SK-N-SH treated with all-trans-retinoic acid at 6 μM for 48 hours (cell line): ENCODE measurements at places on chromosomes 6 and 20.

DNA sequence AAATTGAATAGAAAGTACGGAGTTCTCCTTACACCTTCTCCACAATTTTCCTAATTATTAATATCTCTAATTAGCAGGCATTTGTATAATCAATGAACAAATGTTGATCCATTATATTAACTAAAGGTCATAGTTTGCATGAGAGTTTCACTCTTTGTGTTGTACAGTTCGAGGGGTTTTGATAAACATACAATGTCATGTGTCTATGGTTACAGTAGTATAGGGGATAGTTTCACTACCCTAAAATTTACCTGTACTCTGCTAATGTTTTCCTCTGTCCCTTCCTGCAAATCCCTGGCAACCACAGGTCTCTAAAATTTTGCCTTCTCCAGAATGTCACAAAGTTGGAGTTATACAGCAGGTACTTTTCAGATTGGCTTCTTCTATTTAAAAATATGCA is 1199.8 kb upstream of the GJE1 start:
- no peak for ATAC-seq

DNA sequence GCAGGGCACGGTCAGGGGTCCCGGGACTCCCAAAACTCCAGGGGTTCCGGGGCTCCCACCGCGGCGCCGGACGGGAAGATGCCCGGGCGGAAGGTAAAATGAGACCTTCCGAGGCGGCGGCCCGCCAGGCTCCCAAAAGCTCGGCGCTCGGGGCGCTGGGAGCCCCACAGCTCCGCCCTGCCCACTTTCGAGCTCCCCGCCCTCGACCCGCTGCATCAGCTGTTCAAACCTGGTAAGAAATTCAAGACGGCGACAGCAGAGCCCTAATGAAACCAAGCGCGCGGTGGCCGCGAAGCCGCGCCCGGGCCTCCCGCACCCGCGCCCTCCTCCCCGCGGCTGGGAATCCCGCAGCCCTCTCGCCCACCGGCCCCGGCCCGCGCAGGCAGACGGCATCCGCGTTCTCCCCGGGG is 369 bp downstream of the SLC4A11 start:
- ATAC-seq, result peak; percentile 48

DNA sequence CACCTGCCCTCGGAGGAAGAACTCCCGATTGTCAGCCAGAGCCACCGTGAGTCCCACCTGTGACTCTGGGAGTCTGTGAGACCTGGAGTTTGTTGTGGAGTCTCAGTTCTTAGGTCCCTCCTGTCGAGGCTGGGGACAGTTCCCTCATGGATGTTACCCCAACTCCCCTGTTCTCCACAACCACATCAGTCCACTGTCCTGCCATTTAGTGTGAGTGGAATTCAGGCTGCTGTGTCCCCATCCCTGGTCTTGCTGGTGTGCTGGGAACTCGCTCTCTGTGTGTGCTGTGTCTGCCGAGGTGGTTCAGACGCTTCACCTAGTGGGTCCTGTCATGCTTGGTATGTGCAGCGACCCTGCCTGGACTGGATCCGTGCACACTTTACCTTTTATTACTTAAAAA is 163.2 kb downstream of the DTNBP1 start:
- no peak for ATAC-seq

- ATAC-seq, result no peak
Observed at GRCh38 chr6:87590417-87590880, 514 bp downstream of the ORC3 start.

- ATAC-seq, result no peak
Observed at GRCh38 chr6:13120483-13121482, 207.6 kb downstream of the TBC1D7 start.

GRCh38 chr6:99093456-99094190 is 145.9 kb upstream of the FBXL4 start:
- ATAC-seq, result no peak

DNA sequence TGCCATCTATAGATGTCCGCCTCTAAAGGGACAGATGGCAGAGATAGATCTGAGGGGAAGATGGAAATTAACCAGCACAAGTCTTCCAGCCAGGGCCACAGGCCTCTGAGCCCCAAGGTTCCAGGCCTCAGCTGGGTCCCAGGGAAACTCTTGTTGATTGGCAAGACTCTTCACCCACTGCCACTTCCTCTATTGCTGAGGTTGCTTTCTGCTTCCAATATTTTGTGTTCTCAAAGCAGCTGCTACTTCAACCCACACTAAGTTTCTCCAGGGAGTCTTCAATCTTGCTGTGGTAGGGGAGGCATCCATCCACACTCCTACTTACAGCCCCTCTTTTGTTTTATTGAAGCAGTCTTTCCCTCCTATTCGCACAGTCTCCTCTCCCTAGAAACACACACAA is 36.4 kb upstream of the SASH1 start:
- no peak; the same call in 2 of the 3 replicates for ATAC-seq

DNA sequence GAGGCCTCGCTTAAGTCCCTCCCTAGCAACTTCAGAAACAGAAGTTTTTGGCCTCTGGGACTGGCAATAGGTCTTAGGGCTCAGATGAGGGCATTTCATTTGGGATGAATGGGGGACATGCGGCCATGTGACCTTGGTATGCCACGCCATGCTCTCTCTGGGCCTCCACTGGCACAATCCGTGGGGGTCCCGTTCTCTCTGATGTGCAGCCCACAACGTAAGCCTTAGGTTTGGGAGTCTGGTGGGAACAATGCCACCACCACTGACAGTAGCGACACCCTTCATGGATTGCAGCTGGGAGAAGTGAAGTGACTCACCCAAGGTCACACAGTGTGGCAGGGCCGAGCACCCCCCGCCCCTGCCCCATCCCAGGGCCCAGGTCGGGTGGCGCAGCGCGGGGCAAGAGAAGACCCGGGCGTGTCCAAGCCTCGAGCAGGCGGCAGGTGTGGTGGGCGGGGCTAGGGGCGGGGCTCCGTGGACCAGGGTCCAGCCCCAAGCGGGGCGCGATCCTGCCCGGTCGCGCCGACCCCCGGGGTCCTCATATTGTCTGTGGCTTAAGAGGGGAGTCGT is 864 bp upstream of the CEBPB start:
- ATAC-seq, result no peak

- ATAC-seq, result no peak
Observed at GRCh38 chr20:34546751-34547181, 11.8 kb upstream of the MAP1LC3A start.

DNA sequence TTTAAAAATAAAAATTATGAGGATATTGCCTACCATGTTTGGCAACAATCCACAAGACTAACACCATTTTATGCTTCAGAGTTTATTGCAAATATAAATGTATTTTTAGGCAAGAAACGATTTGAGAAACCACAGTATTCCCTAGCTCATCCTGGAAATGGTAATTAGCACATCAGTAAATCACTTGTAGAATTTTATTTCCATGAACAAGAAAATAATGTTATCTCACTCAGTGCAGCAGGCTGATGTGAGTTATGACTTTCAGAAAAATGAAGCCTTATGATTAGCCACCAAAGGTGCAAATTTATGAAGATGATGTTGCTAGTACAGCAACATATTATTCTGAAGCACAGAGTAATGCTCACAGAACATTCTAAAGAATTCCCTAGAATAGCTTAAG is 127.7 kb upstream of the GJE1 start:
- no peak for ATAC-seq

- ATAC-seq, result no peak
Observed at GRCh38 chr6:158591134-158591809, 31.4 kb downstream of the TMEM181 start.

DNA sequence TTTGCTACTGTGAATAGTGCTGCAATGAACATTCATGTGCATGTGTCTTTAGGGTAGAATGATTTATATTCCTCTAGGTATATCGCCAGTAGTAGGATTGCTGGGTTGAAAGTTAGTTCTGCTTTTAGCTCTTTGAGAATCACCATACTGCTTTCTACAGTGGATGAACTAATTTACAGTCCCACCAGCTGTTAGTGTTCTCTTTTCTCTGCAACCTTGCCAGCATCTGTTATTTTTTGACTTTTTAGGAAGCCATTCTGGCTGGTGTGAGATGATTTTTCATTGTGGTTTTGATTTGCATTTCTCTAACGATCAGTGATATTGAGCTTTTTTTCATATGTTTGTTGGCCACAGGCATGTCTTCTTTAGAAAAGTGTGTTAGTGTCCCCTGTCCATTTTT is 40.0 kb downstream of the PLG start:
- no peak for ATAC-seq

GRCh38 chr20:56259948-56260347 is 11.4 kb downstream of the MC3R start:
- ATAC-seq, result no peak

DNA sequence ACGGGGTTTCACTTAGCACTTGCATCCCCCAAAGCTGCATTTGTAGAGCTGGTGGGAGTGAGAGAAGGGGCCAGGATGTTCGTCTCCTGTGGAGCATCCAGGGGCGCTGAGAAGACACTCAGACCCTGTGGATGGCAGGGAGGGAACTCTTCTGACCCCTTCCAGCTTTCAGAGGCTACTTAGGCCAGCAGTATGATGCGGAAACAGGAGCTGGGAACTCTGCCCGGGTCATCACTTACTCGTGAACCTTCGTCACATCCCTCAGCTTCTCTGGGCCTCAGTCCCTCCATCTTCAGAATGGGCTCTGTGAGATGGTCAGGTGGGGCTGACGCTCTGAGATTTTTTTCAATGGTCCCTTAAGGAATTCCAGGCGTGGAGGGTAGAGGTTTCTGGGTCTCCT is 228.5 kb downstream of the TAF4 start:
- ATAC-seq, result no peak

GRCh38 chr20:22931653-22932608 is 103.2 kb upstream of the SSTR4 start:
- no peak for ATAC-seq

DNA sequence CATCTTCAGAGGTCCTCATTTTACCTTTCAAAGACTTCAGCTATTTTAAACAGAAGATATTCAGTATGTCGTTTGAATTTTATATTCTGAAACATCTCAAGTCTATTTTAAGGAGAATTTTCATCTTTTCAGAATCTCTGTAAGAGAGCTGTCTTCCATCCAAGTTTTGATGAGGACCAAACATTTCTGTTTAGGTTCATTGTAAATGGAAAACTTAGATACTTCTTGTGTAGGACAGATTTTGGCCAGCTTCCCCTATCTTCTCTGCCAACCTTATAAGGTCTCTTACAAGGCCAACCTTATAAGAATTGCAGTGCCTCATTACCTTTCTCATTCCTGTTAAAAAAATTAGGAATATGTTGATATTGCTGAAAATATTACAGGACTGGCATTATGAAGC is 88.1 kb downstream of the AKAP7 start:
- ATAC-seq, result no peak

DNA sequence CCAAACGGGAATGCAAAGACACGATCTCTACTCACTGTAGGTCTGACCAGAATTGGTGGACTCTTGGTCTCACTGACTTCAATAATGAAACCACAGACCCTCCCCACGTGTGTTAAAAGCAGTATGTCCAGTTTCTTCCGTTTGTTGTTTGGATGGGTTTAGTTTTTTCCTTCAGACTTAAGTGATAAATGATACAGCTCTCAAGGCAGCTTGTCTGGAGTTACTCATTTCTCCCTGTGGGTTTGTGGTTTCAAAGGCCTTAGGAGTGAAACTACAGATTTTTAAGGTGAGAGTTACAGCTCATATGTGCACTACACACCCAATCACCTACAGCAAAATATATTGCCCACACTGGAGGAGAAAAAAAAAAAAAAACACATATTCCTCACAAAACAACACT is 86.7 kb upstream of the STMND1 start:
- peak; percentile 18; the same call in 1 of the 3 replicates for ATAC-seq

DNA sequence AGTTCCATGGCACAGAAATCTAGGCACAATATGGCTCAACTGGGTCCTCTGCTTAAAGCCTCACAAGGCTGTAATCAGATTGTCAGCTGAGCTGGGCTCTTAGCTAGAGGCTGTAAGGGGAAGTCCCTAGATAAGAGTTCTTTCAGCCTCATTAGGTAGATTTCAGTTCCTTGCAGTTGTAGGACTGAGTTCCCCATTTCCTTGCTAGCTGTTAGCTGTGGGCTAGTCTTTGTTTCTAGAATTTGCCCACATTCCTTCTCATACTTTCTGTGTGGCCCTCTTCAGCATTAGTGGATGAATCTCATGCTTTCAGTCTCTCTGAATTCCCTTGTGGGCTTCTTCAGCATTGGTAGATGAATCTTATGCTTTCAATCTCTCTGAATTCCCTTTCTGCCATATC is 71.0 kb upstream of the MRAP2 start:
- no peak for ATAC-seq

DNA sequence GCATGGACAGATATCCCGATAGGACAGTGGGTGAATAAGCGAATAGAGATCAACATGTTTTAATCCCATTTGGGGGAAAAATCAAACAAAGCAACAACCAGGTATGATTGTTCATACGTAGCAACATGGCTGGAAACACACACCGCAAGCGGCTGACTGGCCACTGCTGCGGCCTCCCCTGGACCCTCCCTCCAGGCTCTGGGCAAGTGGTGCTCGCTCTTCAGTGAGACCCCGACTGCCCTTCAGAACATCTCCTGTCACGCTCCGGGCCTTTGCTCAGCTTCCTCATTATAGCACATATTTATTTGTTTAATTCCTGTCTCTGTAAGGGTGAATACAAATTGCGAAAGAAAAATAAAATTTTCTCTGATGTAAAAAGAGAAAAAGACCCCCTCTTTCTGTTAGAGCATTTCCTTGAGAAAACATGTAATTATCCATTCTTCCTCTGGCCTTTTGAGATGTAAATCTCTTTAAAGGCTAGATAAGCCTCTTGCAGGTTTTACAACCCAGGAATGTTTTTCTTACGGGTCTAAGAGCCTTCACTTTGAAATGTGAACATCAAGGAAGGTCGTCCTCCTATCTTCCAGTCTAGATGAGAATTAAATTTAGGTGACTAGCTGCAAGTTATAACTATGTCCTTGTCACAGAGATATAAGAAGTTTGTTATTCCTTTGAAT is 11.0 kb upstream of the FAM210B start:
- no peak for ATAC-seq

DNA sequence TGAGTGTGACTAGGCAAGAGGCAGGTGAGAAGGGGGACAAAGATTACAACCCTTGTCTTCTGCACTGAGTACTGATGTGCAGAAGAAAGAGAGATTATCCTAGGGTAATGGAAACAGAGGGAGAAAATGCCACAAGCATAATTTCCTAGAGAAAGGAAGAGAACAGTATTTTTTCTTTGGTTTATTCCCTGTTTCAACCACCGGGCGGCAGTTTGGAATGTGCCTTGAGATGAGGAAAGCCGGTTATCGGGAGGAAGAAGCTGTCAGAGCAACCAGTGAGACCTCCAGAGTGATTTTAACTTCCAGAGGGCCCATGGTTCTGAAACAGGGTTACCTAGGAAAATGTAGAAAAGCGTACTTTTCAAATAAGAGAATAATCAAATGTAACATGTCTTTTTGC is 121.4 kb downstream of the REV3L start:
- peak; percentile 85 for ATAC-seq

- peak; percentile 85 for ATAC-seq
Observed at GRCh38 chr6:130365166-130366106, at the start of gene TMEM200A. Gene TMEM200A (plus strand): TSS chr6:130366017. CDS start chr6:130440423, 74,406 bp downstream.

DNA sequence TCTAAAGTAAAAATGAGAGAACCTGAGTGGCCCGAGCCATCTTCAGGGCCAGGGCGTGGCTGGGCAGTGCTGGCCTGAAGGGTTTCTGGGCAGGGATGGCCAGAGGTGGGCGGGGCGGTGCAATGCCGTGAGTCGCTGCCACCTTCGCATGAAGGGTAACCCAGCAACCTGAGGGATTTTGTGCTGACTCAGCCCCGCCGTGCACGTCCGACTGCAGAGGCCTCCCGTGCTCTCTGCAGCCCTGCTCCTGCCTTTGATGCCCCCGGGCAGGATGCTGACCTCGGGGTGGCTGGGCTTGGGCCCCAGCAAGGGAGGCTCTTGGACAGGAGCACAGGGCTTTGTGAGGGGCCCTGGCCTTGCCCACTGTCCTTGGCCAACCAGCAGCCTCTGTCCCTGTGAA is 81.7 kb upstream of the GATA5 start:
- ATAC-seq, result peak; percentile 21; the same call in 1 of the 3 replicates

GRCh38 chr6:36957773-36958271 is 3.3 kb downstream of the PI16 start:
- no peak for ATAC-seq

GRCh38 chr6:90611543-90612312 is 24.9 kb upstream of the MAP3K7 start:
- ATAC-seq, result no peak
